Posterior cingulate gyrus (tissue), 11 donors: ENCODE measurements at places on chromosomes 4 and X.

- DNase-seq: no peak
Observed at GRCh38 chr4:80731436-80731835, 299.1 kb upstream of the BMP3 start.

DNA sequence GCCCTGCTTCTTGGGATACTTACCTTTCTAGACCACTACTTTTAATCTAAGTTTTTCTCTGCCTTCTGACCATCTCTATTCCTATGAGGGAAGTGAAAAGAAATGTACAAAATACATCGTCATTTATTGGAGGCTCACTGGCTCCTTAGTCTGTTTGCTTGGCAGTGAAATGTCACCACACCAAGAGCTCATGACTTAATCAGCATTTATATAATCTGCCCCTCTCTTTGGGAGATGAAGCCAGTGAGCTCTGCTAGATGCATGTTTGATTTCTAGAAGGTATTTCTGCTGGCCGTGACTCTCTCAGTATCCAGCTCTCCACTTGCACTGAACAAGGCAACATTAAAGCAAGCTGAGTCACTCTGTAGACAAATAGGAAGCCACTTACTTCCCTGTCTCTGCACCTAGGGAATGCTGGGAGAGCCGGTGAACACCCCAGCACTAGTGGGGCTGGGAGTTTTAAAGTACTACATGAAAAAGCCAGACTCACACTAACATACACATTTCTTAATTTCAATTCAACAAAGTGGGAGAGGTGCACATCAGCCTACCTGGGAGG is 79.1 kb downstream of the MID1IP1 start:
- no peak for DNase-seq

DNA sequence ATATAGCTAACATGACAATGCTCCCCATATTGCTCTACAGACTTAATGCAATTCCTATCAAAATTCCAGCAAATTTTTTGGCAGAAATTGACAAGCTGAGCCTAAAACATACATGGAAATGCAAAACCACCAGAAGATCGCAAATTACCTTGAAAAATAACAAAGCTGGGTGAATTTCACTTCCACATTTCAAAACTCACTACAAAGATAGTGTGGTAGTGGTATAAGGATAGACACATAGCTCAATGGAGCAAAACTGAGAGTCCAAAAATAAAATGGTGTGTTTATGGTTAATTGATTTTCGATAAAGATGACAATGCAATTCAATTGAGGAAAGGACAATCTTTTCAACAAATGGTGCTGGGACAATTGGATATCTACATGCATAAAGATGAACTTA is 65.8 kb downstream of the SLC9A7 start:
- DNase-seq: no peak

DNA sequence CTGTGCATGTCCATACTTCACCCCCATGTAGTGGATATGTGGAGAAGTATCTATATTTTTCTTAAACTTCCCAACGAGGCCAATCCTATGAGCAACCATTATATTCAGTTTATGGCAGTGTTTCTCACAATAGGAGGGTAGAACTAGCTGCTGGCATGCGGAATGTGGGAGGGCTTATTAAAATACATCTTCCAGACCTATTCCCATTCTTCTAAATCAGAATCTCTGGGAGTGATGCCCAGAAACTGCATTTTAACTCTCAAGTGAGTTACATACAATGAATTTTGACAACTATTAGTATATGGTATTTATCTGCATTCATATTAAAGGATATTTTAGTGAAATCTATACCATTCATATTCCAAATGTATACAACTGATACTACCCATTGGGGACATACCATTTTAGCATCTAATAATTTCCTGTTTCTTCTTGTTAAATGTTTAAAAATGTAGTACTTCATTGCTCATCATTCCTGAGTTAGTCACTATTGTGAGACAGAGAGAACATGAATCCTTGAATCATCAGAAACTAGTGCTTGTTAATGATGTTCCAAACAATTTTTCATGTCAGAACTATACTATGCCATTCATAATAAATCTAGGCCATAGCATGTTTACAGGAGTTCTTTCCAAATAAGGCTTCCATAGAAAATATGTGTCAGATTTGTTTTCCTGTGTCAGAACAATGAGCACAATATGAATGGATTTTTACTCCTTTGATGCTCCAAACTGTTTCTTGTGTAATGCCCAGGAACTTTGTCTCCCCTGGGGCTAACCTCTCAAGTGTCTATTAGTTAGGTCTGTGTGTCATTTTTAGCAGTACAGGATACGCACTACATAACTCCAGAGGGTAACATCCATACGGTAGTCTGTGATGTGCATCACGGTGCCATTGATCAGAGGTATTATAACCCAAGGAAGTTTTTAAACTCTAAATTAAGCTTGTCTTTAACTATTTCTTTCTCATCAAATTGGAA is 198.8 kb upstream of the BMP3 start:
- no peak for DNase-seq

DNA sequence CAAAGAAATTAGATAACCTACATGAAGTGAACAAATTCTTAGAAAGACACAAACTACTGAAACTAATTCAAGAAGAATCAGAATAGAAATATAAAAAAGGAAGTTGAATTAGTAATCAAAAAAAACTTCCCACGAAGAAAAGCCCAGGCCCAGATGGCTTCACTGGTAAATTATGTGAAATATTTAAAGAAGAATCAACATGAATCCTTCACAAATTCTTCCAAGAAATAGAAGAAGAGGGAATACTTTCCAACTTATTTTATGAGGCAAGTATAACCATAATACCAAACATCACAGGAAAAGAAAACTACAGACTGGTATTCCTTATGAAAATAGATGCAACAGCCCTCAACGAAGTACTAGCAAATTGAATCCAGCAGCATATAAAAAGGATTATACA is 30.7 kb downstream of the MOSPD2 start:
- no peak for DNase-seq

GRCh38 chr4:38752941-38753806 is 29.6 kb downstream of the TLR10 start:
- DNase-seq: peak; percentile 23
